ENCODE measurements at places on chromosomes 1 and 21.
A peak's percentile ranks its signal among the peaks of the same experiment; 100 is the strongest.

DNA sequence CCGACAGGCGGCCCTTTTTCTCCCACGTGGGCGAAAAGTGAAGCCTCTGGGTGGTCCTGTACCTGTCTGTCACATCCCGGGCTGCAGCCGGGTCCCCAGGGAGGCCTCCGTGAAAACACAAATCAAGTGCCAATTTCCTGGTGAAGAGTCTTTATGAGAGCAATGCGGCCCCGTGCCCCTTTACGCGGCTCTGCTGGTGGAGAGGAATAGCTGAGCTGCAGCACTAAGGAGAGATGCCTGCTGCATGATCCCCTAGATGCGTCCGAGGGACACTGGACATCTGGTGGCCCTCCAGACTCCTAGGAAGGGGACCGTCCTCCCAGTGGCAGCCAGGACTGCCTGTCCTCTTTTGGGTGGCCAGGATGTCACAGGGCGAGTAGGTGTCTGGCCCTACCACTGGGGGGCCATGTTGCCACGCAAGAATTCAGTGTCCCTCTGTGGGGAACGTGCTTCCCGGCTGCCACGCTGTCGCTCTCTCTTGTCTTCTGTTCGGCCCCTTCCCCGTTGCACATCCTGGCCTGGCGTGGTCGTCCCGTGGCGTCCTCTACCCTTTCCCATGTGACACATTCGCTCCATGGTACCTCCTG is 38.7 kb downstream of the COL18A1 start:
- DNase-seq, result peak; percentile 62

GRCh38 chr1:219790834-219791615 is 137.3 kb downstream of the SLC30A10 start:
- no peak for DNase-seq

DNA sequence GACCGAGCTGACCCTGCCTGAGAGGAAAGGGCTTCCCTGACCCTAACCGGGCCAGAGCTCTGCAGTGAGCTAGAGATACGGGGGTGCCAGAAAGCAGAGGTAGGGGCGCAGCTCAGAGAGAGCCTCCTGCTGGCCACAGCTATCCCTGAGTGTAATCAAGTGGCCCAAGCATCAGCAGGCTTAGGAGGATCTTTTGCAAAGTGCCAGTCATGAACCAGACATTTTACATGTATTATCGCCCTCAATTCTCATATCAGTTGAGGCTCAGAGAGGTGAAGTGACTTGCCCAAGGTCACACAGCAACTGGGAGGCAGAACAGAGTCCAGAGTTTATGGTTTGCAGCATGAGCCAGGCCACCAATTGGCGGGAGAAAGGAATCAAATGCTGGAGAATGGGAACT is 7.0 kb upstream of the ID3 start:
- no peak for DNase-seq

DNA sequence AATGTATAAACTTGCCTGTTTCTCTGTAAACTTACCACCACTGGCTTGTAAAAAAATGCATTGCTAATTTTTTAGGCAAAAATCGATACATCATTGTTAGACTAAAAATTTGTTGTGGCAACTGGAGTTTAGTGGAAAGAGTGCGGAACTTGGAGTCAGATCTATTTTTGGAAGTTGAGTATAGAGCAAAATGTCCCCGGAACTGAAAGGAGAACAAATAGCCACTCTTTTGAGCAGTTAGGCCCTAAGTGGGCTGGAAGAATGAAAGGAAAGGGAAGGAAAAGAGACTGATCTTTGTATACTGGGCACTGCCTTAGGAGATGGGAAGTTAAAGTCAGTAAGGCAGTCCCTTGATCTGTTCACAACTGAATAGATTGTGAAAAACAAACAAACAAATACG is 30.2 kb downstream of the OPTC start:
- DNase-seq, result no peak

GRCh38 chr21:26845759-26846035 is 488 bp upstream of the ADAMTS1 start:
- no peak for DNase-seq

- DNase-seq, result no peak
Observed at GRCh38 chr1:101022294-101022693, 3.3 kb downstream of the DPH5 start.

- DNase-seq, result no peak
Observed at GRCh38 chr1:10947691-10948462, 64.6 kb upstream of the TARDBP start.

DNA sequence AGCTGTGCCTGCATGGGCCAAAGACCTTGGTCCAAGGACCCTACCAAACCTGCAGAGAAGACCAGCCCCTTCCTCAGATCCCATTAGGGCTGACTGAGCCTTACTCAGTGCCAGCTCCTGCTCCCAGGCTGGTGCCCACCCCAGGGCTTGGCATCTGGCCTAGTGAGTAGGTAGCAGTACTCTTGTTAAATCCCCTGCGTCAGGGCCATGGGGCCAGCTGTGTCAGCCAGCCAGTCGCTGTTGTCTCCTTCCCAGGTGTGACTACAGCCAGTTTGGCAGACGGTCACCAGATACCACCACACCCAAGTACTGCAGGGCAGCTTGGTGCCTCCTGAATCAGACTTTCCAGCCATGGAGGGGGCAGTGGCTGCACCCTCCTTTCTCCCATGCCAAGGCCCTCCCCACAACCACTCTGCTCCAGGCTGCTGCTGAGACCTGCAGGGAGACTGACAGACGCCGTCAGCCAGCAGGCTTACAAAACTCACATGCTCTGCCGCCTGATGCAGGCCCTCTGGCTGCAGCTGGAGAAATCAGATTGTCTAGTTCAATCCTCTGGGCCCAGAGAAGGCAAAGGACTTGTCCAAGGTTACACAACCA is 3.0 kb downstream of the TENT5B start:
- no peak for DNase-seq

GRCh38 chr1:241592273-241592958 is 47.8 kb downstream of the CHML start:
- DNase-seq, result no peak

DNA sequence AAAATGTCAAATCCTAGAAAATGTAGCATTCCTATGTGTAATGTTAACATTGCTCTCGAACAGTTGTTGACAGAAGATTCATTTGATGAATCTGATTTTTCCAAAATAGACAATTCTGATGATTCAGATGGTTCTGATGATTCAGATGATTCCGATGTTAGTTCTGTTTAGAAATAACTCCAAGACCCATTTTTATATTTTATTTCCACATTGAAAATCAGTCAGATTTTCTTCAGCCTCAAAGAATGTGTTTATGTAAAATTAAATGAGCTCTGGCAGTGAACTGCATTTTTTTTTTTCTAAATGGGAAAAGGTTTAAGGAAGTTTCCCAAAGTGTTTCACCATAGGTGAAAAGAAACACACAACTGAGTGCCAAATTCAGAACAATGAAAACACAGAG is 136.5 kb downstream of the TSEN15 start:
- DNase-seq, result no peak

- no peak for DNase-seq
Observed at GRCh38 chr1:230891413-230891812, 23.1 kb upstream of the C1orf198 start.

- no peak for DNase-seq
Observed at GRCh38 chr1:30058970-30059369, 664.4 kb downstream of the MATN1 start.

GRCh38 chr1:208174200-208174599 is 70.0 kb downstream of the PLXNA2 start:
- no peak for DNase-seq

GRCh38 chr21:34180826-34181359 is 107.5 kb downstream of the MRPS6 start:
- peak; percentile 23 for DNase-seq

DNA sequence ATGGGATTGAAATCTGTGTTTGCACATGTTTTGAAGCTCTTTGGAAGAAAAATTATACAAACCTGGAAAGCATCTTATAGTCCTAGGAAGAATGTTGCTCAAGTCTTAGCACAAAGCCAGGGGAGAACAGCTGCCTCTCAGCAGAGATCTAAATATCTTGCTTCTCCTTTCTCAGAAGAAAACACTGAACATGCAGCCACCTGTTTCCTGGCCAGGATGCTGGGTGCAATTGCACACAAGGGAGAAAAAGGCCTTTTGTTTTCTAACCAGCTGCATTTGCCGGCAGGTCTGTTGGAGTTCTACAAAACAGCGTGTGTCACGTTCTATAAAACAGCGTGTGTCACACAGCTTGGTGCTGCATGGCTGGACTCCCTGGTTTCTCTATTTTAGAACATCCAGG is 259.6 kb upstream of the PLD5 start:
- no peak for DNase-seq

DNA sequence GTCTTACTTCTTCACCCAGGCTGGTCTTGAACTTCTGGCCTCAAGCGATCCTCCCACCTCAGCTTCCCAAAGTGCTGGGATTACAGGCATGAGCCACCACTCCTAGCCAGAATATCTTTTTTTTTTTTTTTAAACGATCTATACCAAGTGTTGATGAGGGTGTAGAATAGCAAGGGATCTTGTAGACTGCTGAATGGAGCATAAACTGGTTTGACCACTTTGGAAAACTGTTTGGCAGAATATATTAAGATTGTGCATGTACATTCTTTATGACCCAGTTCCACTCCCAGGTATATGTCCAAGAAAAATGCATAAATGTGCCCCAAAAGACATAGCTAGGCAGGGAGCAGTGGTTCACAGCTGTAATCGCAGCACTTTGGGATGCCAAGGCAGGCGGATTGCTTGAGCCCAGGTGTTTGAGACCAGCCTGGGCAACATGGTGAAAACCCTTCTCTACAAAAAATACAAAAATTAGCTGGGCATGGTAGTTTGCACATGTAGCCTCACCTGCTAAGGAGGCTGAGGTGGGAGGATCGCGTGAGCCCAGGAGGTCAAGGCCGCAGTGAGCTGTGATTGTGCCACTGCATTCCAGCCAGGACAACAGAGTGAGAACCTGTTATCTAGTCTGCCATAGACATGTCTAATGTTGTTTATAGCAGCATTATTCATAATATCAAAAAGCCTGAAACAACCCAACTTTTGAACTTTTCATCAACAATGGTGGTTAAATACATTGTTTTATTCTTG is 184.0 kb downstream of the VPS13D start:
- no peak for DNase-seq

- DNase-seq, result no peak
Observed at GRCh38 chr1:57327336-57327735, 96.5 kb downstream of the DAB1 start.

- no peak for DNase-seq
Observed at GRCh38 chr1:63329621-63330330, 7.4 kb downstream of the FOXD3 start.

- no peak for DNase-seq
Observed at GRCh38 chr1:36836196-36836883, 198.0 kb downstream of the GRIK3 start.

DNA sequence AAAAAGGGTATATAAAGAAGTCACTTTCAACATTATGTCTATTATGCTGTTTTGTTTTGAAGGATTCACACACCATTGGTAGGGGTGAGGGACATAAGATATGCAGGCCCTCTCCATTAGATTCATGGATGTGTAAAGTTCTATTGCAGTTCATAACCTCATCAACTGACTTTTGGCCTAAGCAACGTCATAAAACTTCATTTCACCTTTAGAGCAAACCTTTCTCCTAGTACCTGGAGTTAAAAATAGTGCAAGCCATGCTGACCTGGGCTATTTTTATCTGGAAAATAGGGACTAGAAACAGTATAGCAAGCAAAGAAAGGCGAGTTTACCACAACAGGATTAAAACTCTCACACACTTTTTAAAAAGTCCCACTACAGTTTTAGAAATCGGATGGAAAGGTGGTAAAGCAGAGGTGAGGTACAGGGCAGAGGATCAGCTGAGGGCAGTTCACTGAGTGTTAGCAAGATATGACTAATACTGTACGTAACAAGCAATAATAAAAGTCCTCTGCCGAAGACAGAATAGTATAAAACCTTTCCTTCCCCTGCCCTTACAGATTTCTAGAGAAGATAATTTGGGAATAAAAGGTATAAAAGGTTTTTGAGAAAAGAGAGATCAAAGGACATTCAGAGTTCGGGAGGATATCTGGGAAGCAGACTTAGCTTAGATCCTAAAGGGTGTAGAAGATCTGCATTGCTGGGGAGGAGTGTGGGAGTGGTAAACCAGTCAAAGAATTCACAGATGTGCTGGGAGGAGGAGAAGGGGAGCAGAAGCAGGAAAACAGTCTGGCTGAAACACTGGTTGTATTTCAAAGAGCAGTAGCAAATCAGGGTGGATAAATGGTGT is 14.3 kb downstream of the EGLN1 start:
- DNase-seq, result no peak

- no peak for DNase-seq
Observed at GRCh38 chr1:46606255-46606965, 2.3 kb upstream of the MKNK1 start.

DNA sequence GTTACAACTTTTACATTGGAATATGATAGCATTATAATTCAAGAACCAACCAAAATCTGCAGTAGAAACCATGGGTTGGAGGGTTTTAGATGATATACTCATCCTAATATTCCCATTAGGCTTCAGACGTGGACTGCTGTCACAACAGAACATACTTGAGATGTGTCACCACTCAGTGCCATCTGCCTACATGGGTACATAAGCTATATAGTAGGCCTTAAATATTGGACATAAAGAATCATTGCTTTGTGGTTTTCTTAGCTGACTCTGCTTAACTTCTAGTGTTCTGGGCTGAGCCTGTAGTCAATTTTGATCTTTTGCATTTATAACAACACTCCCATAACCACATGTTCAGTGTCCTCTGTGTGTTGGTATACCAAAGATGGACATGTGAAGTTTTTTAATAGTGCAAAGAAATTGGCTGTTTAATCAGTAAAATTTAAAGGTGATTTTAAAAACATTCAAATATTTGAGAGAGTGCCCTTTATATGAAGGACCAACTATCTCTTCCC is 14.2 kb downstream of the RAP1A start:
- no peak for DNase-seq

GRCh38 chr1:247415423-247416361 is at the start of gene NLRP3:
Gene NLRP3 (plus strand): TSS chr1:247416173. CDS start chr1:247418801, 2,628 bp downstream.
- peak; percentile 43 for DNase-seq

- DNase-seq, result no peak
Observed at GRCh38 chr21:37700641-37701202, 215.5 kb downstream of the KCNJ6 start.

DNA sequence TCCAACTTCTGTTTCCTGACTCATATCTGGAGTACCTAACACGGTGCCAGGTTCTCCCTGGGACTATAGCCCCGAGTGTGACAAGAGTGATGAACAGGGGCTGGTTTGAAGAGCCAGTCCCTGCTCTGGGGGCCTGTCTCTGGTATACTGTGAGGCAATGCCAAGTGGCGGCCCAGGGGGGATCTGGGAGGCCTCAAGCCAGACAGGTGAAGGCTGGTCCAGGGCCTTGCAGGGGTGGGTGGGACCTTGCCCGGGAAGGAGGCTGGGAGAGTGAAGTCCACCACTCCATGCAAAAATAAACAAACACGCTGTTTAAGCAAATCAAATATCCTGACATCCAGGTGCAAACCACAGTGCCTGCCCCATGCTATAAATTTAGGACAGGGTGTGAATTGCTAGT is 6.8 kb upstream of the PLXNA2 start:
- no peak for DNase-seq

- DNase-seq, result no peak
Observed at GRCh38 chr1:10280439-10281350, 70.3 kb downstream of the KIF1B start.

Measured in nucleus accumbens (tissue), 56 donors.